Astrocyte of the spinal cord (primary cell): ENCODE measurements at places on chromosomes 13 and 19.

- DNase-seq = no peak
Measured at GRCh38 chr19:16529466-16530144, 12.6 kb downstream of the CHERP start.

- DNase-seq = no peak
Measured at GRCh38 chr19:900043-900301, 6.7 kb downstream of the RNU6-9 start.

DNA sequence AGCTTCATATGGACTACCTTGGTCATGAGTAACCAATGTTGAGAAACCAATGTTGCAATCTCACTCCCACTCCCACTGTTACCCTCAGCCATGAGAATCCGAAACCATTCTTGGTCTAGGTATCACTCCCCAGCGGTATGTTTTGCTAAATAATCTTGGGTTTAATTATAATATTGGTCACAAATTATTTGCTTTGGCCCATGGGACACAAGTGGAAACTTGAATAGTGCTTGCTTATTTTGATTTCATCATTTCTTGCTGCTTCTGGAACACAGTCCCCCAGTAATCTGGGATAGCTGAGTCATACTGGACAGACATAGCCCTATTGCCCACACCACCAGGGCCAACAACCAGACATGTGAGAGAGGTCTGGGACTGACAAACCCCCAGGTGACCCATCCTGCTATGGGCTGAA, 171.6 kb upstream of the IPO5 start:
- DNase-seq = peak; percentile 30

DNA sequence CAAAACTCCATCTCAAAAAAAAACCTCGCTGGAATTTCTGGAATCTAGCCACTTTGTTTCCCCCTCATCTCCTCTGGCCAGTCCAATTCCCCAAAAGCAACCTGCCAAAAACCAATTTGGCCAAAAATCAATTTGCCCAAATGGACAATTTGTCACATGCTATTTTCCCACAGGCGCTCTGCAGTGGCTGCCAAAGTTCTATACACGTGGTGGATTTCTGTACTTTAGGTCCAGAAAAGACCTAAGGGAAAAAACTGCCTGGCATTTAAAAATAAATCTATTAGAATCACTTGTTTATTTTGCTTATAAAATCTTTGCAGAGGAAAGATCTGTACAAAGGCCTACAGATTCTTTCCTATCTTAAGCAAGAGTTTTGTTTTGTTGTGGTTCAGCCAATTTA, 79.4 kb downstream of the MAP4K1 start:
- no peak for DNase-seq

DNA sequence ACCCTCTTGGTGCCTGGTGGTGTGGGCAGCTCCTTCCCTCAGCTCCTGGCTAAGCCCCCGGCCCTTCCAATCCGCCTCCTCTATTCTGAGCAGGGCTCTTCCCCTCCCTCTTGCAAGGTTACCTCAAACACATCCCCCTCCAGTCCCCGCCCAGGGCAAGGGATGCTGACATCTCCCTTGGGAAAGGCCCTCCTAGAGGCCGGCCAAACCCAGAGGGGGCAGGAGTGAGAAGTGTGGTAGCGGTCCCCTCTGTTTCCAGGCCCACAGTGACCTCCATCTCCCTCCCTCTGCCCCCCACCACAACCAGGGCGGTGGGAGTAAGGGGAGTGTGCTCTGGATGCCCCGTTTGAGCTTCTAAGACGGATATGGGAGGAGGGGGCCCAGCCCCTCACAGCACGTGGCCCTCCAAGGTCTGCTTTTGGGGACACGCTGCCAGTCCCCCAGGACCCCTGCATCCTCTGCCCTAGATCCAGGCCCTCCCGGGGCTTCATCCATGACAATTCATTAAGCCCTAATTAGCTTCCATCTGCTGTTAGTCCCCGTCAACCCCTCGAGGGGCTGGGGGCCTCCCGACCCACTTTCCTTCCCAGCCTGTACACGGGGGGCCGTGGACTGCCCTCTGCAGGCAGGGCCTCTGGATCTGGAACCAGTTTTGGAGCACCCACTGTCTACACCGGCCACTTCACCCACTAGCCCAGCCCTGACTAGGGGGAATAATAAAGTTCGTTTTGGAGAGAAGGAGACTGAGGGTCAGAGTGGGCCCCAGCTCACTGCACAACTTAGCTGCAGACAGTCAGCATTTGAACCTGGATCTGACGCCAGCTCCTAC, 2.3 kb downstream of the LINGO3 start:
- DNase-seq = no peak

- no peak for DNase-seq
Measured at GRCh38 chr19:33828266-33829075, 31.8 kb downstream of the KCTD15 start.

DNA sequence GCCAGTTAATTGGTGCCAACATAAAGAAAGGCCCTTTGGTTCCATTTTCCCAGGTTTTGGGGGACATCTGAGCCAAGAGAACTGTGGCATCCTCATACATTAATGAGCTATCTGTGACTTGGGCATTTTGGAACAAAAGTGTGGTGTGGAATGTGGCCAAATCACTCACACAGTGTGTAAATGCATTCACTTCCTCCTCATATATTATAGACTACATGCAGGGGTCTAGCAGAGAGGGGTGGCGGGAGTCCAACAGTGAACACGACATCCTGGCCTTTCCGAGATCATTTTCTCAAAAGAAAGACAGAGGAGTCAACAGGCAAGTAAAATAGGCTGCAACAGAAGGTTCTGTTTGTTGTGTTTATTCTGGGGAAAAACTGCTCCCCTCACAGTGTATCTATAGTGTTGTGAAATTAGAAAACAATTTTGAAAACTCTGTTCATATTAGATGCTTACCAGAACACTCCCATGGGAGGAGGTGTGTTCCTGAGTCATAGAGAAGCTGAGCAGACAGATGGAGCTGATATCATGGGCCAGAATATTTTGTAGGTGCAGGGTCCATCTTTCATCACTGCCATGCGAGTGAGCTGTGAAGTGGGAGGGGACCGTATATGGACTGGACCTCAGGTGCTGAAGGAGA, 36.9 kb downstream of the PABPC3 start:
- DNase-seq = no peak

- DNase-seq = no peak
Measured at GRCh38 chr19:34325981-34326787, 38.8 kb upstream of the GPI start.

- DNase-seq = no peak
Measured at GRCh38 chr13:74226791-74227475, 92.7 kb upstream of the KLF12 start.

- DNase-seq = no peak
Measured at GRCh38 chr19:10112037-10112761, 706 bp downstream of the P2RY11 start.

- no peak for DNase-seq
Measured at GRCh38 chr19:50190439-50190891, 13.0 kb upstream of the MYH14 start.

GRCh38 chr13:67033170-67033569, 197.0 kb downstream of the PCDH9 start:
- no peak for DNase-seq

DNA sequence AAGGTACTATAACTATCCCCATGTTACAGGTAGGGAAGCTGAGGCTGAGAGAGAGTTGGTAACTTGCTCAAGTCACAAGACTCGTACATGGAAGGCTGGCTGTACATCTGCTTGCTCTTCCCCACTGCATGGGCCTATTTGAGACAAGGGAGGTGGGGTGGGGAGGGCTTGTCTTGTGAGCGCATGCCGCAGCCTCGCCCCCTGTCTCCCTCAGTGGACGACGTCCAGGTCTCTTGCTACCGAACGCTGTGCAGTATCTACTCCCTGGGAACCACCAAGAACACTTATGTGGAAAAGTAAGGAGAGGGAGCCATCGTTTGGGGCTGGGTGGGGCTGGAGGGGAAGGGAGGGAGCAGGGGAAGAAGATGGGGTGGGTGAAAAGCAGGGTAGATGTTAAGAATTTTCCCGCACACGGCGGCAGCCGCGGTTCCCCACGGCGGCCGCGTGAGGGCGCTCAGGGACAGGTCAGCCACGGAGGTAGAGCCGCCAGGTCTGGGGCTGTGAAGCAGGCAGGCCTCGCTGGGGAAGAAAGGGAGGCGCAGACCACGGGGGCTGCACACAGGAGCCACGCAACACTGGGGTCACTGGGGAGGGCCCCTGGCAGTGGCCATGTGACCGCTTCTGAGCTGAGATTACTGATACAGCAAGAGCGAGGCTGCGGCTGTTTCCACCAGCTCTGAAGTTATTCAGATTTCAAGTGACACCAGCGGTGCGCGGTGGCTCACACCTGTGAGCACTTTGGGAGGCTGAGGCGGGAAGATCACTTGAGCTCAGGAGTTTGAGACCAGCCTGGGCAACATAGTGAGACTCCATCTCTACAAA, 81.5 kb downstream of the RYR1 start:
- peak; percentile 49 for DNase-seq

DNA sequence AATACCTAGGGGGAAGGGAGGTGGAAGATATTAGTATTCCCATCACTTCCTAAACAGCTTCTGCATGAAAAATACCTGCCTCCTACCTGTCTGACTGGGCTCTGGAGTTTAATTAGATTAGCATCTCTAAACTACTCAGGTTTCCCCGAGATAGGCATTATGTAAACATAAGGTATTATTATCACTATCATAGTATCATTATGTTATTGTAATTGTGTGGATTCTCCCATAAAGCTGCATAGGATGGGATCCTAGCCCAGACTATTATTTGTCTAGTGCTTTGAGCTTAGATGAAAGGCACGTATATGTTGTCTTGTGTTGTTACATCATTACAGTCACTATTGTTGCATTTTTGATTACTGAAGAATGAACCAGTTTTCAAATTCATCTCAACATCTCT, 115.2 kb upstream of the SOX21 start:
- no peak for DNase-seq

DNA sequence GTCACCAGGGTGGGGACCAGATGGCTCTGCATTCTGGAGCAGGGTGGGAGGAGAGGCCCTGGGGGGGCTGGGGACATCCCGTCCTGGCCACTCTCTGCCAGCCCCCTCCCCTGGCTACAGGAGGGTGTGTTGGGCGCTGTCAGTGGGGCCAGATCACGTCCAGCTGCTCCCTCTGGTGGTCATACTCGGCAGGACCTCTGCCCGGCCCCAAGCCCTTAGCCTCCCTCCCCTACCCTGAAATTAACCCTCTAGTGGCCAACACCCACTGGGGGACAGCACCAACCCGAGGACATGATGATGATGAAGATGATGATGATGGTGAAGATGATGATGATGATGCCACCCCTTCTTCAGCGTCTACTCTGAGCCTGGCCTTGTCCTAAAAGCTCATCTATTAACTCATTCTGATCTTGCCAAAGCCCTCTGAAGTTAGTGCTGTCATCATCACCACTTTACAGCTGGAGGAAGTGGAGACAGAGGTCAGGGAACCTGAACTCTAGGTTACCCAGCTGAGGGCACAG, 590 bp upstream of the LGI4 start:
- DNase-seq = peak; percentile 44

DNA sequence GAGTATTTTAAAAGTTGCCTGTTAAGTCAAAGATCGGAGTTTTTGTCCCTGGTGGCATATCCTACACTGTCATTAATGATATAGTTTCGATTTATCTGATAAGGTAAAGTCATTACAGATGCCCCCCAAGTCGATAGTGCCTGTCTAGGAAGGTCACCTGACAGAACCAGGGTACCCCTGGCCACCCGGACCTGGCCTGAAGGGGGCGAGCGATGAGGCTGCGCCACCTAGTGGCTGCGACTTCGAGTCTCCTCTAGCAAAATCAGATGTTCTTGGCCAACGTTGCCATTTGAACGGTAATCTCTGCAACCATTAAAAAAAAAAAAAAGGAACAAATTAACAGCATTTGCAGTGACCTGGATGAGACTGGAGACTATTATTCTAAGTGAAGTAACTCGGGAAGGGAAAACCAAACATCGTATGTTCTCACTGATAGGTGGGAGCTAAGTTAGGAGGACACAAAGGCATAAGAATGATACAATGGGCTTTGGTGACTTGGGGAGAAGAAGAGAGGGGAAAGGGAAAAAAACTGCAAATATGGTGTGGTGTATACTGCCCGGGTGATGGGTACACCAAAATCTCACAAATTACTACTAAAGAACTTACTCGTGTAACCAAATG, 565.1 kb downstream of the LIG4 start:
- DNase-seq = peak; percentile 67

GRCh38 chr13:27504868-27505194, 54.5 kb upstream of the MTIF3 start:
- DNase-seq = no peak

- DNase-seq = no peak
Measured at GRCh38 chr19:56174550-56174949, 1.3 kb upstream of the GALP start.

- DNase-seq = peak; percentile 20
Measured at GRCh38 chr13:21749410-21749809, 78.5 kb downstream of the FGF9 start.

GRCh38 chr13:73045031-73045430, 13.8 kb upstream of the KLF5 start:
- DNase-seq = no peak

GRCh38 chr13:23175920-23176319, 4.9 kb upstream of the SGCG start:
- peak; percentile 5 for DNase-seq

DNA sequence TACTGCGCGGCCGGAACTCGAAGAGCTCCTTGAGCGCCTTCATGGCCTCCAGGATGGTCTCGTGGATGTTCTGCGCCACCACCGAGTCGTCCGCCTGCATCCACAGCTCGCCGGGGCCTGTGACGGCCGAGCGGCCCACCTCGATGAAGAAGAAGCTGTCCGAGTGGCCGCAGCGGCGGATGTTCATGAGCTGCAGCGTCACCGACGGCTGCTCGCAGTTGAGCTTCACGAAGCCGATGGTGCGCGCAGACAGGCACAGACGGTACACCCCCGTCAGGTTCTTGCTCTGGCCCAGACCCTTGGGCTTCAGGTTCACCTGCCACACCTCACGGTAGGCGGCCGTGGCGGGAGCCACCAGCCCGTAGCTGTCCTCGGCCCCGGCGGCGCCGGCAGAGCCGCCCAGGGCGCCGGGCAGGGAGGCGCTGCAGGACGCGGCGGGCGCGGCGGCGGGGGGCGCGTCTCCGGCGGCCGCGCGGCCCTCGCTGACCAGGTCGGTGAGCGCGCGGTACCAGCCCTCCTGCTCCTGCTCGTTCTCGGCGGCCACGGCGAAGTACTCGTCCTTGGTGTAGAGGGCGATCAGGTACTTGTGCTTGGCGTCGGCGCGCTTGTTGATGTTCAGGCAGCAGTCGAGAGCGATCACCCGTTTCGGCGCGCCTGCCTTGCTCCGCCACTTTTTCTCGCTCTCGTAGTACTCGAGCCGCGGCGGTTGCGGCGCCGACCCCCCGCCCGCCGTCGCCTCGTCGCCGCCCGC, 1.1 kb downstream of the IRS2 start:
- DNase-seq = peak; percentile 61

DNA sequence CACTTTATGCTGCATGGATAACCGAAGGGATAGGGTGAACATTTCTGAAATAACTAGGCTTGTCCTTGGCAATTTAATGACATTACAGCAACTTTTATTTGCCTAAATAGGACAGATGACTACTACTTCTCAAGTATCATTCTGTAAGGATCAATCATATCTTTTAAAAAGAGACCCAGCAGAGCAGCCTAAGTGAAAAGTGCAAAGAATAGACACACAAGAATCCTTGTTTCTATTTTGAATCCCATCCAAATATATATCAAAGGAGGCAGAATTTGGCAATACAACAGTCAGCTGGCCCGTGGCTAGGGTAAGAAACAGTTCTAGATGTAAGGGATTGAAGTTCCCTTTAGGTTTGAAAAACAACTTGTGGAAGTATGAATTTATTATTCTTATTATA, 6.9 kb downstream of the THSD1 start:
- no peak for DNase-seq
